Activated naive CD8-positive, alpha-beta T cell treated with anti-CD3 and anti-CD28 coated beads, Interleukin-2, amount 50 U/mL, for 24 hours (primary cell): ENCODE measurements at places on chromosomes 13 and 19.

DNA sequence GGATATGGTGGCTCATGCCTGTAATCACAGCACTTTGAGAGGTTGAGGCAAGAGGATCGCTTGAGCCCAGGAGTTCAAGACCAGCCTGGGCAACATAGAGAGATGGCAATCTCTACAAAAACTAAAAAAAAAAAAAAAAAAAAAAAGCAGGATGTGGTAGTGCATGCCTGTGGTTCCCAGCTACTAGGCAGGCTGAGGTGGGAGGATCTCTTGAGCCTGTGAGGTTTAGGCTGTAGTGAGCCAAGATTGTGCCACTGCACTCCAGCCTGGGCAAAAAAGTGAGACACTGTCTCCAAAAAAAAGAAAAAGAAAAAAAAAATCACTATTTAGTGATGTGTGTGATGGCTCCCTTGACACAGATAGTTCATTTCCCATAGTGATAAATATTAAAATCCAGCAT, 365.0 kb upstream of the NBEA start:
- no peak overlapping the region for H3K4me3 ChIP-seq
- H3K27ac ChIP-seq: no peak overlapping the region
- no peaks in the 10 kb centered on the region for H3K27me3 ChIP-seq
- no peak for DNase-seq
- H3K36me3 ChIP-seq: no peaks in the 10 kb centered on the region

DNA sequence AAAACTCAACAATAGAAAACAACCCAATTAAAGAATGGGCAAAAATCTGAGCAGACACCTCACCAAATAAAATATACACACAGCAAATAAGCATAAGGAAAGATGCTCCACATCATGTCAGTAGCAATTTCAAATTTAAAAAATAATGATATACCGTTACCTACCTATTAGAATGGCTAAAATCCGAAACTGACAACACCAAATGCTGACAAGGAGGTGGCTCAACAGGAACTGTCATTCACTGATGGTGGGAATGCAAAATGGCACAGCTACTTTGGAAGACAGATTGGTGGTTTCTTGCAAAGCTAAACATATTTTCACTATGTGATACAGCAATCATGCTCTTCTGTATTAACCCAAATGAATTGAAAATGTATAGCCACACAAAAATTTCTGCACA, 9.1 kb downstream of the CYP2A13 start:
- H3K4me1 ChIP-seq: no peaks in the 10 kb centered on the region
- no peak overlapping the region for H3K27ac ChIP-seq

GRCh38 chr19:48835734-48836088, 580 bp downstream of the HSD17B14 start:
- no peaks in the 10 kb centered on the region for H3K27me3 ChIP-seq
- peaks cover 20% of the 10 kb centered on the region for H3K4me1 ChIP-seq
- peak overlapping the region; percentile 40 for H3K27ac ChIP-seq
- DNase-seq: peak; percentile 98

GRCh38 chr19:56927294-56927693, 86.8 kb upstream of the PEG3 start:
- H3K4me3 ChIP-seq: no peak overlapping the region
- no peaks in the 10 kb centered on the region for H3K27me3 ChIP-seq
- DNase-seq: no peak
- H3K36me3 ChIP-seq: peaks cover 6% of the 10 kb centered on the region
- H3K4me1 ChIP-seq: no peaks in the 10 kb centered on the region

GRCh38 chr13:101474419-101474957, 22.0 kb downstream of the ITGBL1 start:
- H3K4me1 ChIP-seq: no peaks in the 10 kb centered on the region
- H3K27me3 ChIP-seq: peaks cover 2% of the 10 kb centered on the region
- H3K4me3 ChIP-seq: no peak overlapping the region

GRCh38 chr19:2171349-2172145, 7.8 kb downstream of the DOT1L start:
- peak overlapping the region; percentile 70 for H3K4me3 ChIP-seq
- peak overlapping the region; percentile 78 for H3K27ac ChIP-seq
- peaks cover 84% of the 10 kb centered on the region for H3K4me1 ChIP-seq
- DNase-seq: peak; percentile 92
- H3K36me3 ChIP-seq: peaks cover 29% of the 10 kb centered on the region

GRCh38 chr13:25874907-25875306, 176.9 kb downstream of the SHISA2 start:
- DNase-seq: peak; percentile 62
- H3K27ac ChIP-seq: peak overlapping the region; percentile 68
- H3K4me3 ChIP-seq: peak overlapping the region; percentile 44
- peaks cover 69% of the 10 kb centered on the region for H3K4me1 ChIP-seq

GRCh38 chr19:53927739-53928138, 18.7 kb downstream of the CACNG7 start:
- H3K4me1 ChIP-seq: no peaks in the 10 kb centered on the region
- H3K27me3 ChIP-seq: peaks cover 10% of the 10 kb centered on the region
- H3K36me3 ChIP-seq: no peaks in the 10 kb centered on the region
- no peak overlapping the region for H3K27ac ChIP-seq

DNA sequence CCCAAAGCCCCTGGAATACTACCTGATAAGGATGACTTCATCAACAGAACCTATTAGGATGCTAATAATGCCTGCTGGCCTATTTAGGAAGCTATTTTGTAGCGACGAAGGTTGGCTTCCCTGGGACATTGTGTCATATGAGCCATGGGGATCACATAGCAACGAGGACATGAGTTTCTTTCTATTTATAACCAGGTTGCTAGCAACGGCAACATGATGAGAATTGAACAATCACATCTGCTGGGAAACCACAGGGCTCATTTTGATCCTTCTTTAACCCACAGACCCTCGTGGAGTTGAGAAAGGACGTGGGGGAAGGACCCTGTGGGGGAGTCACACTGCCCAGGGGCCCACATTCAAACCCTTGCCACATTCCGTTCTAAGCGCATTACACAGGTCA, 172.2 kb downstream of the COL4A1 start:
- H3K4me3 ChIP-seq: no peak overlapping the region
- H3K27ac ChIP-seq: no peak overlapping the region
- H3K4me1 ChIP-seq: peaks cover 16% of the 10 kb centered on the region
- H3K36me3 ChIP-seq: no peaks in the 10 kb centered on the region

GRCh38 chr13:35256459-35257148, 219.9 kb downstream of the MAB21L1 start:
- H3K4me3 ChIP-seq: no peak overlapping the region
- no peaks in the 10 kb centered on the region for H3K27me3 ChIP-seq
- peaks cover 7% of the 10 kb centered on the region for H3K36me3 ChIP-seq
- H3K4me1 ChIP-seq: peaks cover 1% of the 10 kb centered on the region
- H3K27ac ChIP-seq: no peak overlapping the region

GRCh38 chr19:45195764-45196163, 17.2 kb downstream of the BLOC1S3 start:
- no peak for DNase-seq
- H3K36me3 ChIP-seq: no peaks in the 10 kb centered on the region
- H3K4me3 ChIP-seq: no peak overlapping the region
- H3K27me3 ChIP-seq: no peaks in the 10 kb centered on the region
- H3K4me1 ChIP-seq: no peaks in the 10 kb centered on the region

GRCh38 chr13:38348861-38349389, 726 bp upstream of the UFM1 start:
- H3K27ac ChIP-seq: peak overlapping the region; percentile 99
- peak; percentile 29 for DNase-seq
- H3K27me3 ChIP-seq: no peaks in the 10 kb centered on the region
- H3K4me3 ChIP-seq: peak overlapping the region; percentile 99
- peaks cover 51% of the 10 kb centered on the region for H3K4me1 ChIP-seq

- H3K36me3 ChIP-seq: no peaks in the 10 kb centered on the region
- DNase-seq: no peak
- H3K4me3 ChIP-seq: no peak overlapping the region
Observed at GRCh38 chr13:103078158-103078557, 11.9 kb upstream of the SLC10A2 start.

GRCh38 chr13:112136095-112136494, 69.1 kb downstream of the SOX1 start:
- no peaks in the 10 kb centered on the region for H3K36me3 ChIP-seq
- no peak overlapping the region for H3K4me3 ChIP-seq
- H3K27ac ChIP-seq: no peak overlapping the region
- H3K4me1 ChIP-seq: no peaks in the 10 kb centered on the region
- no peak for DNase-seq

- no peak overlapping the region for H3K27ac ChIP-seq
- H3K4me1 ChIP-seq: no peaks in the 10 kb centered on the region
- DNase-seq: peak; percentile 70
- no peak overlapping the region for H3K4me3 ChIP-seq
- H3K27me3 ChIP-seq: peaks cover 26% of the 10 kb centered on the region
Observed at GRCh38 chr13:112443995-112444311, 67.8 kb downstream of the SPACA7 start.

GRCh38 chr19:19563348-19563848, 25.3 kb downstream of the CILP2 start:
- H3K27me3 ChIP-seq: no peaks in the 10 kb centered on the region
- no peak overlapping the region for H3K27ac ChIP-seq
- H3K4me3 ChIP-seq: no peak overlapping the region
- peaks cover 6% of the 10 kb centered on the region for H3K36me3 ChIP-seq

DNA sequence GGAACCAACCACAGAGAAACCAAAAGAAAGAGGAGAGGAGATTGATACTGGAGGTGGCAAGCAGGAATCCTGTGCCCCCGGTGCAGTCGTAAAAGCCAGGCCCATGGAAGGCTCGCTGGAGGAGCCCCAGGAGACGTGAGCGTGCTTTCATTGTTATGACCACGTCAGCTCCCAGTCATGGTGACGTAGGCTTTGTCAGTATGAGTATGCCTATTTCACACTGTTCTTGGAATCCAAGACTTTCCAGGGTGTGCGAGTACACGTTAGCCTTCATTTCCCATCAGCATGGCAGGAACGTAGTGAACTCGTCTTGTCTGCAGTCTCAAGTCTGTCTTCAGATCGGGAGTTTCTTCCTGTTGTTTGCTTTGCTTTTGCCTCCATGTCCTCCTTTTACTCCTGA, 15.4 kb upstream of the CHAMP1 start:
- H3K4me1 ChIP-seq: no peaks in the 10 kb centered on the region
- no peak overlapping the region for H3K27ac ChIP-seq
- H3K36me3 ChIP-seq: peaks cover 19% of the 10 kb centered on the region

GRCh38 chr19:40739030-40739839, 11.0 kb downstream of the ACTMAP start:
- H3K36me3 ChIP-seq: peaks cover 4% of the 10 kb centered on the region
- DNase-seq: no peak
- H3K4me1 ChIP-seq: no peaks in the 10 kb centered on the region
- no peaks in the 10 kb centered on the region for H3K27me3 ChIP-seq
- no peak overlapping the region for H3K4me3 ChIP-seq

GRCh38 chr19:53394522-53394973, 401 bp upstream of the ZNF765 start:
- peak; percentile 2 for DNase-seq
- no peak overlapping the region for H3K27ac ChIP-seq
- peaks cover 24% of the 10 kb centered on the region for H3K4me1 ChIP-seq
- peaks cover 29% of the 10 kb centered on the region for H3K36me3 ChIP-seq
- H3K27me3 ChIP-seq: no peaks in the 10 kb centered on the region
- peak overlapping the region; percentile 95 for H3K4me3 ChIP-seq

- H3K27ac ChIP-seq: no peak overlapping the region
- DNase-seq: no peak
- H3K36me3 ChIP-seq: no peaks in the 10 kb centered on the region
Observed at GRCh38 chr13:29683041-29683440, 87.6 kb upstream of the SLC7A1 start.

GRCh38 chr19:56333506-56333905, 18.9 kb upstream of the ZSCAN5A start:
- no peak overlapping the region for H3K4me3 ChIP-seq
- H3K4me1 ChIP-seq: no peaks in the 10 kb centered on the region
- peaks cover 2% of the 10 kb centered on the region for H3K36me3 ChIP-seq
- DNase-seq: peak; percentile 34
- H3K27me3 ChIP-seq: peaks cover 5% of the 10 kb centered on the region

GRCh38 chr19:35519291-35519690, 5.8 kb upstream of the DMKN start:
- peaks cover 11% of the 10 kb centered on the region for H3K27me3 ChIP-seq
- H3K4me3 ChIP-seq: no peak overlapping the region
- H3K36me3 ChIP-seq: no peaks in the 10 kb centered on the region

DNA sequence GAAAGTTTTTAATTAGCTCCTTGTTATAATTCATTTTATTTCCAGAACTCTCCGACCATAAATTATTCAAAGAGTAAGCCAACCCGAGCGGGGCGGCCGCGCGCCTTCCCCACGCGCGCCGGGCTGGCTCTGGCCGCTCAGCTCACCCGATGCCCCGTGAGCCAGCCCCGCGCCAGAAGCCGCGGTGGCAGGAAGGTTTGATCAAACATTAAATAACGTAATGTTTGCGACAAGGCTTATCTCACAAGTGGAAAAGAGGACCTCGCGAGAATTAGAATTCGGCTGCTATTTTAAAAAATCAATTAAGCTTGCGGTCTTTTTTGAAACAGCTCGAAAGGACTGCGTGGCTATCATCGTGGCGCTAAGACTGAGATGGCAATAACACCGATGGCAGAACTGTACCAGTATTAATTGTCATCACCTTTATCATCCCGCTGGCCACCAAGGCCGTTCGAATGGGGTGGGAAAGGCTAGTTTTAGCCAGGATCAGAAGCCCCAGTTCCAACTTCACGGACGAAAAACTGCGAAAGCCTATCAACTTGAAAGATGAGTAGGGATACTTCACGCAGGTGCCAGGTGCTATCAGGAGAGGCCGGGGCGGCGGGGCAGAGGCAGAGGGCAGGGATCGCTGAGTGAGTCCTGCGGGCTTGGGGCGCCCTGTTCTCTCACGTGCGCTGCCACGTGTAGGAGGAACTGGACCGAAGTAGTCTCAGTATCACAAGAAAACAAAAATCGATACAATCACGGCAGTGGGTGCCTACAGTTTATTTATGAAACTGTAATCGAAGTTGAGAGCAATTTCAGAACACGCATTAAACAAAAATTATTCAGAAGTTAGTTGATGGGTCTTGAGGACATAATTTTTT, 6.4 kb downstream of the POU4F1 start:
- H3K27ac ChIP-seq: no peak overlapping the region
- no peak overlapping the region for H3K4me3 ChIP-seq
- peaks cover 17% of the 10 kb centered on the region for H3K4me1 ChIP-seq
- no peak for DNase-seq

GRCh38 chr19:16184665-16185122, 516 bp upstream of the FAM32A start:
- peak overlapping the region; percentile 99 for H3K4me3 ChIP-seq
- H3K27ac ChIP-seq: peak overlapping the region; percentile 98
- peaks cover 18% of the 10 kb centered on the region for H3K36me3 ChIP-seq
- H3K4me1 ChIP-seq: peaks cover 34% of the 10 kb centered on the region

GRCh38 chr19:46925548-46925950, 64.8 kb downstream of the ARHGAP35 start:
- DNase-seq: no peak
- H3K27ac ChIP-seq: no peak overlapping the region
- no peaks in the 10 kb centered on the region for H3K27me3 ChIP-seq
- H3K4me1 ChIP-seq: peaks cover 34% of the 10 kb centered on the region
- peaks cover 15% of the 10 kb centered on the region for H3K36me3 ChIP-seq
- H3K4me3 ChIP-seq: no peak overlapping the region

DNA sequence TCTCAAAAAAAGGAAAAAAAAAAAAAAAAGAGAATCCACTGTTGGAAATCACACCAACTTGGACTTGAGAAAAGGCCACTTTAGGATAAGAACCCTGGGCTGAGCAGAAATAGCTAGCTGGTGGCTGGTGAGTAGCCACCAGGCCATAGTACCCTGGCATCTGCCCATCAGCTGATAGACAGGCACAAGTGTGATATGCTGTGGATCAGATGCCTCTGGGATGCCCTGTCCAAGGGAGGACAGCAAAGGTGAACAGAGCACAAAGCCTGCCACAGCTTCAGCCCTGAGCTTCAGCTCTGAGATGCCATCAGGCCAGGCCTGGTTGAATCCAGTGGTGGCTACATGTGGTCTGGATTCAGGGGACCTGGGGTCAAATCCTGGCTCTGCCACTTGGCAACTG, 8.7 kb downstream of the SIRT2 start:
- no peak overlapping the region for H3K27ac ChIP-seq
- no peak for DNase-seq
- no peak overlapping the region for H3K4me3 ChIP-seq
- no peaks in the 10 kb centered on the region for H3K27me3 ChIP-seq
- peaks cover 5% of the 10 kb centered on the region for H3K36me3 ChIP-seq
